Fibroblast of skin of left biceps (primary cell): ENCODE measurements at places on chromosomes 13 and 19.

DNA sequence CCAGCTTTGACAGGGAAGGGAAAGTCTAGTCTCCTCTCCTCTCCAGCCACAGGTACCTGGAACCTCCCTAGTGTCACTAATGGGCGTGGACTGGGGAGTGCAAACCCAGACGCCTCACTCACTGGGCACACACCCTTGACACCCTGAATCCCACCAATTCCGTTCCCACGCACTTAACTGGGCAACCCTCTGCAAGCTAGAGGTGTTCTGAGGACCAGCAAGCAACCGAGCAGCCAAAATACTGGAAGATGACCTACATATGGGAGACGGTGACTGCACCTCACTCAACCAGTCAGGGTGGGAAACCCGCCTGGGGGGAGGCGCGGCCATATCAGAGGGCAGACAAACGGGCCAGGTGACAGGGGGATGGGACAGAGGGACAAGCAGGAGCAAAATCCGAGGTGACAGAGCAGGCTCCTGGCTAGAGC lies 991 bp downstream of the ABHD17A start:
- DNase-seq, result no peak

DNA sequence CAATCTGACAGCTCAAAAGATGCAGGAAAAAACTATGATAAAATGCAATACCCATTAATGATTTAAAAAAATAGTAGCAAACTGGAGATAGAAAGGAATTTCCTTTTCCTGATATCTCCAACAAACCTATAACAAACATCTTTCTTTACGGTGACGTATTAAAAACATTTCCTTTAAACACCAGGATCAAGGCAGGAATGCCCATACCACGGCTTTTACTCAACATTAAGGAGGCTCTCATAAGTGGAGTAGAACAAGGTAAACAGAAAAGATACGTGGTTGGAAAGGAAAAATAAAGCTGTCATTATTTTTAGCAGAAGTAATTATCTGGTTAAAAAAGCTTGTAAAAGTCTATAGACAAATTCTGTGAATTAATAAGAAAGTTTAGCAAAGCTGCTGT lies 61.1 kb downstream of the MIPEP start:
- no peak for DNase-seq

- no peak for DNase-seq
These were observed 5.1 kb downstream of the MCF2L start for GRCh38 chr13:112974125-112974524.

DNA sequence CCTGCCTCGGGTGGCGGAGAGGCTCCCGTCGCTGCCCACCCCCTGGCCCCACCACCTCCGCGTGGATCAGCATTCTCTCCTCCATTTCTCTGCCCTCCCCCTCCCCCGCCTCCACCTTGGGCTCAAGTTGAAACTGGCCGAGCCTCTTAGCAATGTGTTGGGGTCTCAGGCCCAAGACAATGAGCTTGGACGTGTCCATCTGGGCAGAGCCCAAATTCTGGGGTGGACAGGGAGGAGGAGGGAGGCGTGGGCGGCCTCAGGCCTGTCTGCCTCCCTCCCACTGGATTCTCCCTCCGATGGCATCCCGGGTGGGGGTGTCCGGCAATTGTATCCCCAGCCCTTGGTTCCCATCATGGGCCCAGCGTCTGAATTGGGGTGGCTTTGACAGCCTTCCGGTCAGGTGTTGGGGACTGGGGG lies 1.2 kb downstream of the CELF5 start:
- no peak for DNase-seq

DNA sequence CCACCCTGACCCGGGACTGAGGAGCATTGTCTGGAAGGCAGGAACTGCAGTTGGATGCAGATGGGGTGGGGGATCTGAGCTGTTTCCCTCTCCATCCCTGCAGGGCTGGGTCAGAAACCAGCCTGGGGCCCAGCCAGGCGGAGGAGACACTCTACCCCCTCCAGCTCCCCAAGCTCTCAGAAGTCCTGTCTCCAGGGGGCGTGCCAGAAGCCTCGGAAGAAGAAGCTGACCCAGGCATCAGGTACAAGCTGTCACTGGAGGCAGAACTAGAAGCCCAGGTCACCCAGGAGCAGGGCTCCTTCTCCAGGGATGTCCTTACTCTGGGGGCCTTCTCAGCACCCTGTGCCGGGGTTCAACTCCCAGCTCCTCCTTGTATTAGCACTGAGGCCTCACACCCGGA lies 15.5 kb downstream of the SIX5 start:
- no peak for DNase-seq

GRCh38 chr13:75181906-75182305 lies 300.1 kb downstream of the TBC1D4 start:
- DNase-seq, result peak; percentile 64
